ENCODE measurements at places on chromosomes 13 and 19.

DNA sequence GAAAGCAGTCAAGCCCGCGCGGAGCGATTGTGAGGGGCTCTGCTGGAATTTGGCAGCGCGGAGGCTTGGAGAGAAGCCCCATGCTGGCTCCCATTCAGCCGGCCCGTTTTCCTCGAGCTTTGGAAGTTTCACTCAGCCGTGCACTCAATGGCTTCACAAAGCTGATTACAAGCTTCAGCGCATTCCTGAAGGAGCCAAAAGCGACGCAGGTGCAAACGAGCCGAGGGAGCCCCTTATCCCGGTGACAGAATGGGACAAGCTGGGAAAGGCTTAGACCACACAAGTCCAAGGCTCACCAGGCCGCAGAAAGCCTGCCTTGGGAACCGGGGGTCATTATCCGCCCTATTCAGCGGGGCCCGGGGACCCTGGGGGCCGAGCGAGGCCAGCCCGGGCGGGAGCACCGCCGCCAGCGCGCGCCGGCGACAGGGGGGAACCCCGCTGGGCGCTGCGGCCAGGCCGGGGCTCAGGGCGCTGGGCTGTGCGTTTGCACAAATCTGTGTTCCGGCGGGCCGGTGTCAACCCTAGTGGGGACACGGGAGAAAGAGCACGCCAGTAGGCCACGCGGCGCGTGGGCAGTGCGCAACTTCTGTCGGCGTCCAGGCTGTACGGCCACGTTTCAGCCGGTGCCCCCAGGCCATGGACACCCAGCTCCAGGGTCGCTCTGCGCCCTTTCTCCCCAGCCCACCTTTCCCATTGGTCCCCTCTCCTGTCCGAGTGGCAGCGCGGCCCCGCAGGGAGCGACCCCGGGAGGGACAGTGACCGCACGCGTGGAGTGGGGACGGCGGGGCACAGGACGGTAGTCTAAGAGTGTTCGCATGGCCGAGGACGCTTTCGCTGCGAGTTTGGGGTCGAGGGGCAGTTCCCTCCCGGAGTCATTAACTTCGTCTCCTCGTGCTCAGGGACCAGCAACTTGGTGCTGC, 37.3 kb downstream of the SOX1 start:
- DNase-seq: no peak

DNA sequence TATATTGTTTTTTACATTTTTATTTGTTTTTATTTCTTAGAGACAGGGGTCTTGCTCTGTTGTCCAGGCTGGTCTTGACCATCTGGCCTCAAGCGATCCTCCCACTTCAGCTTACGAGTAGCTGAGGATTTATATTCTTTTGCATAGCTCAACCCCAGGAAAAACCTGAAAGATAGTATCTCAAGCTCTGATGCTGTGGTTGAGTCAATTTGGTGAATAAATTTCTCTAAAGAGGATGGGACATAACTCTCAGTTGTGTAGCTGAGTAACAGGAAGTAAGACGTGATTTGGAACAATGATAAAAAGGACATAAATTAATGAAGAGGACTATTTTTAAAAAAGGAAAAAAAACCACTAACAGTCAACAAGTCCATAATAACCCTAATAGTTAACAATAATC, 79.8 kb upstream of the TNFSF11 start:
- DNase-seq: no peak

DNA sequence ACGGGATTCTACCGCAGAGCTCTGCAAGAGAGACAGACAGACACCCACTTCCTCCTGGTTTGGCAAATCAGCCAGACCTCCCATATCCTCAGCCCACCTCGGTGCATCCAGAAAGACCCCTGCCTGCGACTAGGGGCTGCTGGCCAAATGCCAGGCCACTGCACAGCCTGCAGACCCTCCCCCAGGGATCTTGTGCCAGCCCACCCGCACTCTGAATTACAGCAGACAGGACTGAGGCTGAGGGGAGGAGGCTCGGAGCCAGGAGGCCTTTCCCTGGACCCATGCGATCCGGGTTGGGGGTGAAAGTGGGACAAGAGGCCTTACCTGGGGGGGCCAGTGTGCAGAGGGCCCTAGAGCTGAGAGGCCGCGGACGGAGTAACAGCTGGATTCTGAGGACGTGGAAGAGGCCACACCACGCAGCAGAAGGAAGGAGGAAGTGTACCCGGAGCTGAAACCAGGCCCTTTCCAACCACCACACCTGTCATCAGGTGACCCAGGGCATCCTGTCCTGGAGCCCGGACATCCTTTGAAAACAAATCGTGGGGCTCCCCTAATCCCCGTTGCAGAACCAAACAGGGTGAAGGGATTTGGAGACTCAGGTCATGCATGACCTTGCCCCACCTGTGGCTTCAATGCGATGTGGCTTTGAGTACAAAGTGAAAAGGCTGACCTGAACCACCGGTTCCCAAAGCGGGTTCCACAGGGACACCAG, 993 bp downstream of the FUT6 start:
- no peak for DNase-seq

DNA sequence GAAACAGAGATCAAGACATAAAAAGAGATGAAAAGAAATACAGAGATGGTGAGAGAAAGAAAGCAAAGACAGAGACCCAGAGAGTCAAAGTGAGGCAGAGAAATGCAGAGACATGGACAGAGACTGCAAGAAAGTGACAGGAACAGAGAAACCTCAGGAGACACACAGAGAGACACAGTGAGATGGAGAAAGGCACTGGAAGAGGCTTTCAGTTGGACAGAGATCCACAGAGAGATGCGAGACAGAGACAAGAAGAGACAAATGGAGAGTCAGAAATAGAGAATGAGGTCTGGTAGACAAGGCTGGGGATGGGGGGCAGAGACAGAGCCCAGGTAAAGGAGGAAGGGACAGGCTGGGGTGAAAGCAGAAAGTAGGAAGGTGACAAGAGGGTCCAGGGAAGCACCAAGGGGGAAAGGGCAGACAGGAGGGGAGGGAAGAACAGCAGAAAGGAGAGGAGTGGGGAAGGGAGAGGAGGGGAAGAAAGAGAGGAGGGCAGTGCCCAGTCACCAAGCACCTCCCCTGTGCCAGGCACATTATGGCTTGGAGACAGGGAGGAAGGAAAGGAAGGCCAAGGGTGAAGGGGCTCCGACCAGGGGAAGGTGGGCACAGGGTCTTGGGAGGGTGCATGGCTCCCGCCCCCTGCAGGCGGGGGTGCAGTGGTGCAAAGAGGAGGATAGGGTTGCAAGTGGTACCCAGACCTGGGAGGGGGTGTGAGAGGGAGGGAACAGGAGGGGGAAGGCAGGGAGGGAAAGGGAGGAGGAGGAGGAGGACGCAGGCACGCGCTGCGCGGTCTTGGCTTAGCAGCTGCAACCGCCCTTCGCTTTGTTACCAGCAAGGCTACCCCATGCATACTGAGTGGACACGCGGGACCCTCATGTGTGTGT, 38.4 kb downstream of the DEDD2 start:
- no peak for DNase-seq

DNA sequence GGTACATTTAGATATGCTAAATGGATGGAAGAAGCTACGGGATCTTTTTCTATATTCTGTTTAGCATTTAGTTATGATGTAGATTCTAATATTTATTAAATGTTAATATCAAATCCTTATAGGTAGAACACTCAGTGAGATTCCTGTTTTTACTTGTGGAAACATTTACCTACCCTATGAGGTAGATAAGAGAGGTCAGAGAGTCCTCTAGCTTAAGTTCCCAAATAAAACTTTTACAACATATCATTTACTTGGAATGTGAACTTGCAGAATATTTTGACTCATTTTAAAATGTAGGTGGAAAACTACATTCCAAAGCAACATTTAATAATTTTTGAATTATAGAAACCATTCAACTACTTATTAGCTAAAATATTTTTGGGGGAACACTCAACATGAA, 63.7 kb downstream of the UBL3 start:
- DNase-seq: no peak

GRCh38 chr19:47729468-47729798, 15.9 kb upstream of the NOP53 start:
- DNase-seq: no peak

- DNase-seq: no peak
Observed at GRCh38 chr13:65892859-65893258, 1337.3 kb downstream of the PCDH9 start.

- no peak for DNase-seq
Observed at GRCh38 chr19:12782174-12782423, 6.7 kb upstream of the HOOK2 start.

All from stimulated activated CD4-positive, alpha-beta T cell treated with anti-CD3 and anti-CD28 coated beads, Interleukin-12 subunit alpha, Interleukin-12 subunit beta, amount 100 ng/mL, for 4 hours (primary cell).